Stimulated activated CD8-positive, alpha-beta memory T cell treated with anti-CD3 and anti-CD28 coated beads, Interleukin-12 subunit alpha, Interleukin-12 subunit beta, amount 100 ng/mL, for 4 hours (primary cell): ENCODE measurements at places on chromosomes 3 and 15.

DNA sequence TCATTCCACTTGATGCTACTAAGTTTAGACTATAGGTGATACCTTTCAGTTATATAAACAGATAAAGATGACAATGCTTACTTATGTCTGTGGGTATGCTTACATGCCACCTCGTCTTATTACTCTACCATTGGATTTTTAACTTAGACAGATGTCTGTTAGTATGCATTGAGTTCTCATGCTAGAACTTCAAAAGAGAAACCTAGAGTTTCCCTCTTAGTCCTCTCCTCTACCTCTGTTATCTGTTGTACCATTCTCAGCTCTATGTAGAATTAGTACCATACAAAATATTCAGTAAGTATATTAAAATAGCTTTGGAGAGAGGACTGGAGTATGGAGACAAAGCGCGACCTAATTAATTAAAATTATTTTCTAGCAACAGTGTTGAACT lies 111.3 kb downstream of the BBX start:
- DNase-seq = no peak

GRCh38 chr3:153602801-153603200 lies 440.8 kb downstream of the RAP2B start:
- no peak for DNase-seq

DNA sequence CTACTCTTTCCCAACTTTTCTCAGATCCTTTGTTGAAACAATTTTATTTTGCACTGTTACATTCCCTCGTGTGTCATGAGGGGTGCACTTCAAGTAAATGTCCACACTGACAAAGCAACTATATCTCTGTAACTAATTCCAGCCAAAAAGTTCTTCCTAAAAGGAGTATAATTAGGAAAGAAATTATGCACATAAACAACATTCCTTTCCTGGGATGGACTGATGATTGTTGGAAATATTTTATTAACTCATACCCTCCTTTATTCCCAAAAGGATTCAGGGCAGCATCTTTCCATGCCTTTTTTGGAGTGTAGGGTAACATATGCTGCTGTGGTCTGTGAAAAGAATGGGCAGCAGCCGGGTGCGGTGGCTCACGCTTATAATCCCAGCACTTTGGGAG lies 426.1 kb upstream of the THBS1 start:
- no peak for DNase-seq

DNA sequence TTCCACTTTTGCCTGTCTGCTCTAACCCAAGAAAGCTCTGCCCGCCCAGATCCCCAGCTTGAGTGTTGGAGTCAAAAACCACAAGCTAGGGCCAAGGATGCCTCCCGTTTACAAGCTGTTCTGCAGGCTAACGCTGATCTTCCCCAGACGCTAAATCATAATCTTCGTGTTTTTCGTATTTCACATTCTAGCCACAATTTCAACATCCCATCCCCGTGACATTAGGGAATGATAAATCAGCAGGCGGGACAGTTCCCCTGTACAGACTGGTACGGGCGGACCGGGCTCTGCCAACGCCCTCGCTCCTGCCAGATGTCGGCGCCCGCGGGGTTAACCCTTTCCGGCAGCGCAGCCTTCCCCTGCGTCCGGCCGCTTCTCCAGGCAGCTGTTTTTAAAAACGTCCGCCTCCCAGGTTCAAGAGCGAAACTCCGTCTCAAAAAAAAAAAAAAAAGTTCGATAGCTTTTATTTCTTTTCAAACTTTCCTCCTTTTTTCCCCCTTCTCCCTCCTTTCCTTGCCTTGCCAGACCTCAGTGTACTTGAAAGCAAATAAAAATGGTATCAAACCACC lies 81.0 kb upstream of the BNC1 start:
- no peak for DNase-seq

GRCh38 chr3:49611719-49612118 lies 57.4 kb downstream of the BSN start:
- DNase-seq = no peak

DNA sequence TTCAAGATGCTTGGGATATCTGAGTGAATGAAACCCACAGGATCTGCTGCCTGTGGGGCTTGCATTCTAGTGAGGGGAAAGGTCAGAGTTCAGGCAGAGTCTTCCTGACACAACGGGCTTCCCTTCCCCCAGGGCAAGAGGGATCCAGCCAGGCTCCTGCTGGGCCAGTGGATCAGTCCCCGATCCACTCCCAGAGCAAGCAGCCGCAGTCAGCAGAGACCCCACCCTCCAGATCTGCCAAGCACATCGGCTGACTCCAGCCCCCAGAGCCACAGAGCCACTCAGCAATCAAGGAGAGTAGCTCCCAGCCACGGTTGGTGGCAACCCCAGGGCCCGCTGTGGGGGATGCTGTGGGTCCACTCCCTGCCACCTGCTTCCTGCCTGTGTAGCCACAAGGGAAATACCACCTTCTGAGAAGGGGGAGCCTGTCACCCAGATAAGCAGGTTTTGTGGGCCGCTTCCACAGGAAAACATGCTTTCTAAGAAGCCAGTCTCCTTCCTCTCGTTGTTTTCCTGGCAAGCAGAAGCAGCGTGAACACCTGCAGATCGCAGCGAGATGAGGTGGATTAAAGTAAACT lies 44.9 kb downstream of the CPN2 start:
- no peak for DNase-seq

- no peak for DNase-seq
These were observed 41.3 kb upstream of the GCNT3 start for GRCh38 chr15:59570315-59570714.

DNA sequence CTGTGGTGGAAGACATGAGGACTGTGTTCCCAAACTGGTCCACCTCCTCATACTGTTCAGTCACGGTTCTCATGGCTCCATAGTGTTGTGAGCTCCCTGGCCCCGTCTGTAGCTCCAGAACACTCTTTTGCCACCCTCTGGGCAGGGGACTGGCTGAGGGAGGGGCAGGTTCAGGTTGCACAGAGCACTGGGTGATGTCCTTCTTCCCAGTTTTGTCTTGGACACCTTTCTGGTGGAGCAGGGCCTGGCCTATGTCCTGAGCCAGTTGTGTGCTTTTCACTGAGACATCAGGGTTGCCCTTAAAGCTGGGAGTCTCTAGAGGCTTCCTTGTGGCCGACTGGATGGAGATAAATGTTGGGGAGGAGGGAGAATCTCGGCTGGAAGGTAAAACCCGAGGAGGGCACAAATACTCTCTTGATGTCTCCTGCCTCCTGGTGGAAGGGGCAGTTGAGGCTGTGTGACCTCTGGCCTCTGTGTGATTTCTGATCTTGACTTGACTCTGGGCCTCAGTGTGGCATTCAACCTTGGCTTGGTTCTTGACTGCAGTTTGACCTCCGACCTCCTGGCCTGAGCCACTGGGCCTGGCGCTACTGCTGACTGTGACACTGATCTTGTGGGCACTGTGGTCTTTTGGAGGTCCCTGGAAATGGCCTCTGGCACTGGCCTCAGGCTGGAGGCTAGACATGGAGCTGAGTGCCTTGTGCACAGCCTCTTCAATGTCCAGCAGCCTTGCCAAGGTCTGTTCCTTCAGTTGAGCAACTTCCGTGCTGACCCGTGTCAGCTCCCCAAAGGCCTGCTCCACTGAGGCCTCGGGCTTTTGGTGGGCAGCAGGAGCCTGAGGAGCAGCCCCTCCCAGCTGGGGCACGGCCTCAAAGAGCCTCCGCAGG lies 8.1 kb downstream of the XIRP1 start:
- DNase-seq = no peak

- no peak for DNase-seq
These were observed 60.1 kb downstream of the MGLL start for GRCh38 chr3:127762077-127762786.

GRCh38 chr15:64180235-64180824 lies 17.5 kb upstream of the PPIB start:
- no peak for DNase-seq

GRCh38 chr15:78368651-78369050 lies 28.5 kb downstream of the CRABP1 start:
- DNase-seq = no peak

DNA sequence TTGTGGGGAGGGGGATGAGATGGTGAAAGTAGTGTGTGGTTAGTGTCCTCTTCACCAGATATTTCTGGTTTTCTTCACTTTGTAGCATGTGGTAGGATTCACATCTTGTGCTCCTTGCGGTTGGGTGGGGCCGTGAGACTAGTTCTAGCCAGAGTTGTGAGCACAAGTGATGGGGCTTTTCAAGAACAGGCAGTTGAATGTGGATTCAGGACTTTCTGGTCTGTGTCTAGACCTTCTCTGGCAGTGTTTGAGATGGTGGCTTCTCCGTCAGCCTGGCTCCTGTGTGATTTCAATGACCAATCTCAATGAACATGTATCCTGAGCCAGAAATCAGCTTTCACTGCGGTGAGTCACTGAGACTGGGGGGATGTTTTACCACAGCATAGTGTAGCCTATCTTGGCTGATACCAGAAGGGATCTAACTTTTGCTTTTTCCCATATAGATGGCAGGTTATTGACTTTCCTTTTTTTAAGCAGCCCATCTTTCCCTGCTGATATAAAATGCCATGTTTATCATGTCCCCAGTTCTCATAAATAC lies 82.6 kb downstream of the RPLP1 start:
- no peak for DNase-seq

GRCh38 chr3:18049096-18049495 lies 306.7 kb upstream of the TBC1D5 start:
- DNase-seq = no peak

DNA sequence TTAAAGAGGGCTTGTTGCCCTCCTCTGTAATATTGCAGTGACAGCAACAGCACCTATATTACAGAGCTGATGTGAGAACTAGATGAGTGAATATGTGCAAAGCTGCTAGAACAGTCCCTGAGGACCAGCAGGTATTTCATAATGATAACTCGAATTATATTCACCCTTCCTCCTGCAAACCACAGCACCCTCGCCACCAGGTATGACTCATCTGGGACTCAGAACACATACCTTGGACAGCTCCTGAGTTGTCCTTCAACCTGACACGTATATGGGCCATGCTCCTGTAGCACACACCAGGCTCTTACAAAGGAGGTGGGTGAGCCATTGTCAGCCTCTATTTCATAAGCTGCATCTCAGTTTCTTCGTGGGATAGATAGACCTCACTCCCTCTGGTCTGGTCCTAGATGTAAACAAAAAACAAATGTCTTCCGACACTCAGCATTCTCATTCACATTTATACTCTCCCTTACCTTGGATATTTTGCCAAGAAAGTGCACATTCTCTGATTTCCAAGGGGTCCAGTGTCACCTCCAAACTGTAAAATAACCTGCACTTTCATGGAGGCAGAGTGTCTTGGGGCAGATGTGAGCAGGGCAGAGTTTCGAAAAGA lies 124.5 kb downstream of the TLE3 start:
- no peak for DNase-seq

DNA sequence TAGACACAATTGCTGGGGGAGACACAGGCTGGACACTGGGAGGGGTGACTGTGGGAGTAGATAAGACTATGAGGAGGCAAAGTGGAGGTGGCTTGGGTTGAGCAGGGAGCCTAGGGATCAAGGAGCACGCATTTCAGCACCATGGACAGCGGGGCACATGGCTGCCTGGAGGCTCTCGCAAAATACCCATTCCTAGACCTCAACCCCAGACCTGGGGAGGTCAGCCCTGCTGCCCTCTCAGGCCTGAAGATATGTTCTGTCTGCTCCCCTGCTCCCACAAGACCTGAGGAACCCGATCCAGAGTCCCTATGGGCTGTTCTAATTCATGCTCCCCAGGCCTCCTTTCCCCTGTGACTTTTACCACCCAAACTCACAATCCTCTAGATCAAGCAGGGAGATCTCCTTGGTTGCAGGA lies 16.0 kb upstream of the CPEB1 start:
- DNase-seq = no peak

DNA sequence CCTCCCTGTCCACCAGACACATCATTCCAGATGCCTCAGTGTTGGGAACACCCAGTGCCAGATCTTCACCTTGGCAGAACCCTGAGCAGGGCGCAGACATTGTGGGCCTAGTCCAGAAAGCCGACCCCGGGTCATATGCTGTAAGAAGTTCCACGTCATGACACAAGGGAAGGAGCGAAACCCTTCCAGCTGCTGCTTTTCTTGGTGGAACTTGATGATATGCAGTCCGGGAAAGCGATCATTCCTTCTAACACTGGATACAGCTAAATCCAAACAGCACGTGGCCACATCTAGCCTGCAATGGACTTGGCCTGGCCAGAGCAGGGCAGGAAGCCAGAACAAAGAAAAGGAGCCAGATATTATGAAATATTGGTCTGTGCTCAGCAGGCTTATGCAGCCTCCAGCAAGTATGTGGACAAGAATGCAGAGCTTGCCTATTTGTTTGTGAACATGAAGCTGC lies 22.0 kb downstream of the GASK1A start:
- no peak for DNase-seq

DNA sequence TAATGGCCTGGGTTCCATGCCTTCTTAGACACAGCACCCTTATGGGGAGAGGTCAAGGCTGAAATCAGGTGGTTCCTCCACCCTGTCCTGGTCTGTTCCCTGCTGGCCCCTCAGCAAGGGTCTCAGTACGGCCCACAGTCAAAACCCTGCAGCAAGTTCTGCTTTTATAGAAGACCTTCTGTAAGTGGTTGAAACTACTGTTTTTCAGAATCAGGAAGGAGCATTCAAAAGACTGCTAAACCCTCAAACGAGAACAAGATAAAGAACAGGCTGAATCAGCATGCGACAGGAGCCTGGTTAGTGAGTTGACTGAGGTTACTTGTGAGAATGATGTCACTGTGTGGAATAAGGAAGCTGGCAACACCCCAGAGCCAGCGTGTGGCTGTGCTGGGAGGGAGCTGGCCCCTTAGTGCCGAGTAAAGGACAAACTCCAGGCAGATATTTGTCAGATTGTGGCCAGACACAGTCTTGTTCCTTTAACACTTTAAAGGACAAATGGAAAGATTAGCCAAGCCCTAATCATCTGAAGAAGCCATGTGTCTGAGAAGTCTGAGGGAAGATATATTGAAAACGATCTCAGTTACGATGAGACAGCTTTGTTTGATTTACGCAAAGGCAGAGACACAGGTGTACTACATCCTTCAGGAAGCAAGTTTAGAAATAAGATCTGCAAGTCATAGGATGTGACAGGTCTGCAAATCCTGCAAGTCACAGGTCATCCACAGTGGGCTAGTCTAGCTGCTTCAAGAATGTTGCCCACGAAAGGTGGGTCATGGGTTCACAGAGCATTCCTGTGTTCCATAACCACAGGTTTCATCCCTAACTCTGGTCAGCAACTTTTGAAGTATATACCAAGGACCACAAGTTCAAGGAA lies 54.0 kb downstream of the B3GNT5 start:
- peak; percentile 15 for DNase-seq

DNA sequence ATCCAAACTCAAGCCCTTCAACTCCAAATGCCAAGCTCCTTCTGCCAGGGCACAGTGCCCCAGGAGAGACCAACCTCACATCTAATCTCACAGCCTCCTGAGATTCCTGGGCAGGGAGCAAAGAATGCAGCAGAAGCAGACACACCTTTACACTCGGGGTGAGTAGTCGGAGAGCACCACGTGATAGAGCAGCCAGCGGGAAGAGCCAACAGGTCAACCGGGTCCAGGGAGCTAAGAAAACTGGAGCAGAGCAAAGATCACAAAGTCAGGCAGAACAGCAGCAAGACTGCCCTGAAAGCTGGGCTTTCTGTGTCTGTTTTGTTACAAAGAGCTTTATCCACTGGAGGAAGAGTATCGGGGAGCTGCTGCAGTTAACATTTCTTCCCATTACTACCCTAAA lies 4.2 kb downstream of the B3GALNT1 start:
- DNase-seq = no peak
